NCI-H1417 treated with DMSO at 0.1 percent for 48 hours (cell line): ENCODE measurements at places on chromosomes 3 and 15.
A peak's percentile ranks its signal among the peaks of the same experiment; 100 is the strongest.

- DNase-seq = no peak
These were observed 162.1 kb downstream of the TBC1D2B start for GRCh38 chr15:77915261-77915960.

DNA sequence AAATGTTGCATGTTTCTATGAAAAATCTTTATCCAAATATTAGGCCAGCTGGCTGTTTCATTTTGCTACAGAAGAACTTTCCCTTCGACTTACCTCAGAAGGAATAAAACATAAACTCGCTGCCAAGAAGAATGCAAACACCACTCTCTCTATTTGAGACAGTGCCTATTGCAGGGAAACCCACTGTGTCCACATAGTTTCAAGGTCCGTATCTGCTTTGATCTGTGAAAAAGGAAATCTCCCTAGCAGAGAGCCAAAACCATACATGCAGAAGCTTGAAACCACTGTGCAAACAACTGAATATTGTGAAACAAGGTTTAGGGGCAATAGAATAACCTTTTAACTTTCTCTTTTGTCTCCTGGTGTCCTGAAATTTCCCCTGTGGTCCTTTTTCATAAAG, 35.0 kb upstream of the CAPN7 start:
- no peak for DNase-seq

DNA sequence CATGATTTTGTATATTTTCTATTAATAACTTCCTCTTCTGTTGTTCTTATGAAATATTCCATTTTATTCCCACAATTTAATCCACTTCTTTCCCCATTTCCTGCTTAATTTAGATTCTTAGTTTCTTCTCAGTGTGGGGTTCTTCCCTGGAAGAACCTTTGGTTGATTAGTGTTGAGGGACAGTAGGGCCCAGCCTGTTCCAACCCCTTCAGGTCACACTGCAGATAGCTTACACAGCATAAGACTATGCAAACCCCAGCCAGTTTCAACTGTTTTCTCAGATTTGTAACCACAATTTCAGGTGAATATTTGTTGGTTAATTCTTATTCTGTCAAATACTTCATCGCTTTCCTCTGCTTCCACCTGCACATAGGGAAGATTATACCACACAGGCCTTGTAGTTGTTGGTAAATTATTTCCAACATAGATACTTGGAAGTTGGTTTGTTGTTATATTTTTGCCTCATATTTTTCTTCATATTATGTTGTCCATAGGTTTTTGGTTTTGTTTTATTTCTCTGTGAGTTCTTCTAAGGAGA, 34.7 kb downstream of the AADACL2 start:
- no peak for DNase-seq

- no peak for DNase-seq
These were observed 1097.7 kb downstream of the ROBO1 start for GRCh38 chr3:78670094-78670493.

DNA sequence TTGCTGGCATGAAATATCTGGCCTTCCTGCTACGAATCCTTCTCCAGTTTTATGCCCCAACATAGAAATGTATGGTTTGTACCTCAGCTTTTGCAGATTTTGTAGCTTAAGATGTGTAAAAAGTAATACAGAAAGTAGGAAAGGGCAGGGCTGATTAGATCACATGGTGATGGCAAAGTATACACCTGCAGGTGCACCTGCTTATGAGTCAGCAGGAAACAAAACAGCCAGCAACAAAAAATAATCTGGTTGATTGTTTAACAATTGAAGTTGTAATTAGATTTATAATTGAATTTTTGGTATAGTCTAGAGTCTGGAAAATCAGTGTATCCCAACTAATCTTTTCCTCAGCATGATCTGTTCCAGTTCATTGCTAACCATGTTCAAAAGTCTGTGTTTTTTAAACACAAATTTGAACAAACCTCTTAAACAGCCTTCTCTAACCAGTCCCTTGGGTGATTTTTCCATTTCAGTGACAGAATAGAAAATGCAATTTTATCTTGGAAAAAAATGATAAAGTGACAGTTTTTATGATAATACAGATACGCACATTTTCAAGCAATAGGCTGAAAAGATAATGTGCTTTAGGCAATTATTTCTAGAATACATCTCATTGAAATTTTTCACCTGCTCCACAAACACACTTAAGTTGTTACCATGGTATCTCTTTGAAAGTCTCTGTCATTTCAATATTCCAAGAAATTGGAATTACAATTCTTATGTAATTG, 477.4 kb downstream of the NAALADL2 start:
- DNase-seq = peak; percentile 60

DNA sequence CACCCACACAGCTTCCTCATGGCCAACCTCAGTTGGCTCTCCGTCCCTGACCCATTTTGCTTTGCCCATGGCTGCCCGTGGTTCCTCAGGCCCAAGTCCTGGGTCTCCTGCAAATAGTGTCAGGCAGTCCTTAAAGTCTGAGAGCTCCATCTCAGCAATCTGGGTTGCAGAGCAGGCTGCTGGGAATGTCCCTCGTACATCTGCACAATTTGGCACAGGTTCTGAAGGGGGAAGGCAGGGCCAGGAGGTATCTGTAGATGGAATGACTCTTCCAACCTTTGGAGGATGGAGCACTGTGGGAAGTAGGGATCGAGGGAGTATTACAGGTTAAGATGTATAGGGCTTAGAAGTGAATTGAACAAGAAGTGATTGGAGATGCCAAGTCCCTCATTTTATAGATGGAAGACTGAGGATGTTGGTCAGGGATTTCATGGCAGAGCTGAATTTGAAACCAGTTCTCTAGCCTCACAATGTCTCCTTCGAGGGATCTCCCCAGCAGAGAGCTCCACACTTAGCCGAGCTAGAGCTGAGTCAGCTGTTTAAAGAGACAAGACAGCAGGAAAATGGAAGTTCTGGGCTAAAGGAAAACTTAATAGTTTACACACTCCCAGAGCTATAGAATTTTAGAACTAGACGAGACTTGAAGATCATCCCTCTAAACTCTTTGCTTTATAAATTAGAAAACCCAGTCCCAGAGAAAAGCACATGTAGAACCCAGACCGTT, 9.2 kb downstream of the CKMT1A start:
- no peak for DNase-seq

DNA sequence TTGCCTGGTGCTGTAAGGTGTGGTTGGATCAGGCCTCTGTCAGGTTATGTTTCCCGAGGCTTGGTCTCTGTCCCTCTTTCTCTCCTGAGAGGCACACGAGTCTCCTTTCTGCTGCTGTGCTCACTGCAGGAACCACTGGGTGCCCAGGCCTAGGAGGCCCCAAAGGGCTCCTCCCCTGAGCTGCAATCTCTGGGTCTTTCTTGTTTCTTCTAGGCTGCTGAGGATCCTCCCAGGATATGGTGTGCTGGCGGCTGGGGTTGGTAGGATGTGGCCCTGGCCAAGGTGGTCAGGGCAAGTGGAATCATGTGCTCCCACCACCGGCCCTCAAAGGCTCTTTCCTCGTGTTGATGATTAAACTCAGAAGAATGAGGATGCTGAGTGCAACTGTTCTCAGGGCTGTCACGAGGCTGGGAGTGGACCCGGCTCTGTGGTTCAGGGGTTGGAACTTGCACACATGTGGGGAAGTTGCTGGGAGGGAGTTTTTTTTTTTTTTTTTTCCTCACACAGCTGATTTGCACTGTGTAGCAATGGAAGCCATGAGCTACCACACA, 43.6 kb upstream of the CTSH start:
- no peak for DNase-seq

DNA sequence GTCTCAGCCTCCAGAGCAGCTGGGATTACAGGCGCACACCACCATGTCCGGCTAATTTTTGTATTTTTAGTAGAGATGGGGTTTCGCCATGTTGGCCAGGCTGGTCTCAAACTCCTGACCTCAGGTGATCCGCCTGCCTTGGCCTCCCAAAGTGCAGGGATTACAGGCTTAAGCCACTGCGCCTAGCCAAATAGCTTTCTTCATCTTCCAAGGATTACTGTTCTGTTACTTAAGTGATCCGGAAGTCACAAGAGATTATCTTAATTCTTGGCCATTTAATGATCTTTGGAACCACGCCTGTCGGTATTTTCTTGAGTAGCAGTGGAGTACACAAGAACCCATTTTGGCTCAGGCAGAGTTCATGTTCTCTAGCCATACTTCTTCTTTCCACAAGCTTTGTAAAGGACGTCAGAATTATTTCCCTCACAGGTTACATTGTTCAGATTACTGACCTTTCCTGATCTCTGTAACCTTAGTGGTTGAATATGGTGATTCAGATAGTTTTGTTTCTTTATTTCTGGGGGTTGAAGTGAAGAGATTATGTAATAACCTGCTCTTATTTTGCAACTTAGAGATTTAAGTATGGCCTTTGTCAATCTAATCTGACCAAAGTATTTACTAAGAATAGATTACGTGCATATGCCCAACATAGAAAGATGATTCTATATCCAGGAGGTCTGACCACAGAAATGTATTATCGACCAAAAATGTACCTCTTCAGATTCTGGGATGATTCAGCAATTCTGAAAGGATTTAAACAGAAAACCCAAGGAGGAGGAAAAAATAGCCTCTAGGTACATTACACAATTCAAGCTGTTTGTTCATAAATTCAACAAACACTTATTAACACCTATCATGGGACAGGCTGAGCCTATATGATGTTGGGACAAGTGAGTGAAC, 132.2 kb downstream of the GREM1 start:
- no peak for DNase-seq

DNA sequence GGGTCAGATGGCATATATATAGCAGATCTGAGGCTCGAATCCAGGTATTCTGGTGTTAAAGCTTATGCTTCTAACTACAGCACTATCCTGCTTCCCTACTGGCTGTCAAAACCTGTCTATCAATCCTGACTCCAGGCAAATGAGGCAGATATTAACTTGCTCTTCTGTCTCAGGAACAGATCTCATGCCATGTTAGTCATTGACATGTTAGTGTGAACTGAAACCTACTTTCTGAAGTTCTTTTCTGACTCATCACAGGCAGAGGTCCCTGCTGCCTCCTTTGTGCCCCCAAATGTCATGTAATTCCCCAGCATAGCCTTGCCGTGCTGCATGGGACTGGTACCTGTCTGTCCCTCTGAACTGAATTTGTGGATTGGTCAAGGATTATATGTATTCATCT, 125.0 kb upstream of the SMAD3 start:
- no peak for DNase-seq

- DNase-seq = no peak
These were observed 21.9 kb downstream of the EHD4 start for GRCh38 chr15:41950489-41950888.

DNA sequence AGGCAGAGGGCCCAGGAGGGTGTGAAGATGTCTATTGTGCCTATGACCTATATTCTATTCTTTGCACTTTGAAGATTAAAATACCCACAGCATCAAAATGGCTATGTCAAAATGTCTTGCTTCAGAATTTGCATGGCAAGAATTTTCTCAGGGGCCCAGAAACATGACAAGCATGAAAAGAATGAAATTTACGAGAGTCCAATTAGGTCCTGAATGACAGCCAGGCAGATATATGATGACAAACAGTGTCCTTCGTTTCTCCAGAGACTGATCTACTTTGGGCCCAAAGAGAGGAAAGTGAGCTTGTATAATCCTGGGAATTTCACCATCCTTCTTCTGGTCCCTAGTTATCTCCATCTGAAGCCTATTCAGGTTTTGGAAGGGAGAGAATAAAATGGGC, 609.9 kb downstream of the FHIT start:
- no peak for DNase-seq

- DNase-seq = no peak
These were observed 31.3 kb downstream of the RPN1 start for GRCh38 chr3:128619146-128619890.

DNA sequence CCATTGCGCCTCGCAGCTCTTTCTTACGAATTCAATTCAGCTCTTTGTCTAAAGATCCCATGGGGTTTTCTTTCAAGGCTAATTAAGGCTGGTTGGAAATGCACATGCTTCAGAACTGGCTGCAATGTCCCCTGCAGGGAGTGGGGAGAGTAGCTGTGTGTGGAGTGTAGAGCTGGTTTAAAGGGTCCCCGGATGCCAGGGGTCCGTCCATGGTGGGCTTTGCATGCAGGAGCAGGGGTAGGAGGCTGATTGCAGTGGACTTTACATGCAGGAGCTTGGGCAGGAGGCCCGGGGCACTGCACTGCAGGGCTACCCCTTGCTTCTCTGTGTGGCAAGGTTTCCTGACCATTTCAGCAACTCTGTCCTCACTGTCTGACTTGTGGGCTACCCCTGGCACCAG, 261.6 kb upstream of the LYSMD4 start:
- DNase-seq = no peak

DNA sequence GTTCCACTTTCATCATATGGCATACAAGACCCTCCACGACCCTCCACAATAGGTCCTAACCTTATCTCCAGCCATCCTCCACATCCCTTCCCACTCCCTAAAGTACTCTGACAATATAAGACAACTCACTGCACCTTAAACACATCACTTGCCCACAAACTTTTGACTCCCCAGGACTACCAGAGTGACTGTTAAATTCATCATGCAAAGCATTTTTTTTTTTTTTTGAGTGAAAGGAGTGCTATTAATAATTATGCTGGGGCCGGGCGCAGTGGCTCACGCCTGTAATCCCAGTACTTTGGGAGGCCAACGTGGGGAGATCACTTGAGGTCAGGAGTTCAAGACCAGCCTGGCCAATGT, 55.8 kb downstream of the OSBPL10 start:
- DNase-seq = no peak

DNA sequence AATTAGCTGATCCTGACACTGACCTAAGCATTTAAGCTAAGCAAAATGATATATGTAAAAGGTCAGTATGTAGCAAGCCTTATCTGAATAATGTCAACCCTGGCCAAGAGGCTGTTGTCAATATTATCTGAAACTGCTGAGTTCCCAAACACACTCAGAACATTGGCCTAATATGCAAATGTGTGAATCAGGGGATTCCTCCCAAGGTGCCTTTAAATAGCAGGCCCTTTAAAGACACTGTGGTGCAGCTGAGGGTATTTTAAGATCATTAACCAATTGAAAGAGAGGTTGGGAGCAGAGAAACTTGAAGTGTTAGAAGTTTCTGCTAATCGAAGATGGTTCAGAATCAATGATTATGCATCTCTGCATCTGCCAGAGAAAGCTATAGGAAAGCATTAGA, 207.0 kb downstream of the NTRK3 start:
- no peak for DNase-seq

DNA sequence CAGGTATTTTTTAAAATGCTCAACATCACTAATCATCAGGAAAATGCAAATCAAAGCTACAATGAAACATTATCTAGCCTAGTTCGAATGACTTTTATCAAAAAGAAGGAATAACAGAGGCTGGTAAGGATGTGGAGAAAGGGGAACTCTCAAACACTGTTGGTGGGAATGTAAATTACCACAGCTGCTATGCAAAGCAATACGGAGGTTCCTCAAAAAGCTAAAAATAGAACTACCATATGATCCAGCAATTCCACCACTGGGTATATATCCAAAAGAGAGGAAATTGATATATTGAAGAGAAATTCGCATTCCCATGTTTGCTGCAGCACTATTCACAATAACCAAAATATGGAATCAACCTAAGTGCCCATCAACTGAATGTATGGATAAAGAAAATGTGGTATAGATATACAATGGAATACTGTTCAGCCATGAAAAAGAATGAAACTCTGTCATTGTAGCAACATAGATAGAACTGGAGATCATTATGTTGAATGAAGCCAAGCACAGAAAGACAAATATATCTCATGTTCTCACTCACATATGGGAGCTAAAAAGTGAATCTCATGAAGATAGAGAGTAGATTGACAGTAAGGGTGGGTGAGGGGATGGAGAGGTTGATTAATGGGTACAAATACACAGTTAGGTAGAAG, 19.7 kb upstream of the CLN6 start:
- DNase-seq = no peak
